OCI-LY7 (cell line): ENCODE measurements at places on chromosomes 4 and X. TPM values are rescaled to one million over a fixed set of nuclear protein-coding genes. Genes with fewer than 3 reads are reported as not detected.

DNA sequence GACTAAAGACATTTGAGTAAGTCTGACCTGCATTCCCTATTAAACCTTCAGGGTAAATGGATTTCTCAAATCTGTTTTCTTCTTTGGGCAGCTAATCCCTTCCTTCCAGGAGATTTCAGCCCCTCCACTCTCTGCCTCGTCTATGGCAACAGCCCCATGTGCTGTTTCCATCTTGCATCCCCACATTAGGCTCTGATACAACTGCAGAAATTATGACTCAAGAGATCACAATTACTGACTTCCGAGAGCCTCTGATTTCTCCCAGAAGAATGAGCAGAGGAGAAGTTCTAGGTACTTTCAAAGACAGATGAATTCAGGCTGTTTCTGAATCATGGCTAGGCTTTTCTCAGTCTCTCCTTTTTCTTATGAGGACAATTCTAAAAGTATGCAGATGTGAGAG, 38.7 kb downstream of the RAI2 start:
- no peak for DNase-seq

DNA sequence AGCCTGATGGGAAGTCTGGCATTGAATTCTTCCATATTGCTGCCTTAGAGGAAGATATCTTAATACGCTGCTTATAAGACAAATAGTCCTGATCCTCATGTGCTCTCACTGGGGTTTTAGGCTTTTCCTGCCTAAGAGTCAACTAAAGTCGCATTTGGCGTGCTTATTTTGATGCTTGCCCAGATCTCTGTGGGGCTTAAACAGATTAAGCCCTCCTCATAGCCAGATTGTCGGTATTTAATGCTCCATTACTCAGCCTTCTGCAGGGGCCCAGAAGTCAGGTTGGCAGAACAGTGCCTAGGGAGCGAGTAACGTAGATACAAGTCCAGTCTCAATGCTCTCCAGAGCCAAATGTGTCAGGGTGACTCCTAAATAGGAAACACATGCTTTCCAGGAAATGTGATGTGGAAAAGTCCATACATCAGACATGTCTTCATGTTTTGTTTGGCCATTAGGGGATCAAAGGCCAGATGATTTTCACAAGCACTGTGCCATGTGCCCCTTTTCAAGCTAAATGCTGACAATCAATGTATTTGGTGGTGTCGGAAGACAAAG, 262.8 kb downstream of the PRDM5 start:
- no peak for DNase-seq

DNA sequence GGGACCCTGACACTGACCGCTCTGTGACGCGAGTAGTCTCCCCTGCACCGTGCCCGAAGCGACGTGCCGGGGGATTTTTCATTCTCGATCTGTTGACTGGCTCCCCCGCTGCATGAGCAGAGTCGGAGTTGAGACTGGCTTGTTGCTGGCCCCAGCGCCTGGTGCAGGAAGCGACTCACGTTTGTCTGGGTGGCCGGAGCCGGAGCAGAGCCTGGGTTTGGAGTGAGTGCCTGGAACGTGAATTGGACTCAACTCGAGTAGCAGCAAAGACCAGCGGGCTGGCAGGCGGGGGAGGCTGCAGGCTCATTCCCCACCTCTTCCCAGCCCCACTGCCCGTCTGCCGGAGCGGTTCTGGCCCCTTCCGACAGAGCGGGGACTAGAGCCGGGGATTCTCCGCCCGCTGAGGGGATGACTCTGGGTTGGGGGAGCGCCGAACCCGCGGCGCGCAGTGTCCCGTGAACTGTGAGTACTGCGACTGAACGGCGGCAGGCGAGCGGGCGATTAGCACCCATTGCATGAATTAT, 554 bp downstream of the PCDH7 start:
- no peak for DNase-seq

- DNase-seq = no peak
Observed at GRCh38 chr4:7472442-7473013, 37.8 kb upstream of the PSAPL1 start.

GRCh38 chrX:94831364-94831763, 1157.4 kb downstream of the FAM133A start:
- DNase-seq = no peak

- DNase-seq = no peak
Observed at GRCh38 chr4:116862592-116862991, 222.8 kb downstream of the TRAM1L1 start.

- DNase-seq = no peak
Observed at GRCh38 chr4:8765631-8766590, 105.7 kb downstream of the HMX1 start.

- no peak for DNase-seq
Observed at GRCh38 chr4:128380306-128380705, 92.7 kb upstream of the PGRMC2 start.

The NAA11 gene
- not detected in 2 replicates for total RNA-seq

The MBNL3 gene
- total RNA-seq = 73.9 and 86.6 TPM in 2 replicates

The UGT2B11 gene
- total RNA-seq = not detected in 2 replicates
